ENCODE measurements at places on chromosomes 12 and 14.

DNA sequence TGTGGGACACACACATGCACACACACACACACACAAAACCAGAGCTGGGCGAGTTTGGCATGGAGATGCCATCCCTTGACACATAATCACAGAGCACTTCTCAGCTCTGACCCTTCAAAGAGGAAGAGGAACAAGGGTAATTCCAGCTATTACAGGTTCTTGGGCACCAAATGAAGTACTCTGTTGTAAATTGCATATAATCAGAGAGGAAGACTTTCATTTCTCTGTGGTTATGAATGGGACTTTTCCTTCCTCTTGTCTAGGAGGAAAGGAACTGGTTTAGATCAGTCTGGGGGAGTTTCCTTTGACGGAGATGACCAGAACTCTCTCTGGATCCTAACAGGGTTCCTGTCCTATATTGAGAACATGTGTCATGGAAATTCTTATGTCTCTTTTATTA, 26.4 kb upstream of the FGF6 start:
- no peak for DNase-seq

DNA sequence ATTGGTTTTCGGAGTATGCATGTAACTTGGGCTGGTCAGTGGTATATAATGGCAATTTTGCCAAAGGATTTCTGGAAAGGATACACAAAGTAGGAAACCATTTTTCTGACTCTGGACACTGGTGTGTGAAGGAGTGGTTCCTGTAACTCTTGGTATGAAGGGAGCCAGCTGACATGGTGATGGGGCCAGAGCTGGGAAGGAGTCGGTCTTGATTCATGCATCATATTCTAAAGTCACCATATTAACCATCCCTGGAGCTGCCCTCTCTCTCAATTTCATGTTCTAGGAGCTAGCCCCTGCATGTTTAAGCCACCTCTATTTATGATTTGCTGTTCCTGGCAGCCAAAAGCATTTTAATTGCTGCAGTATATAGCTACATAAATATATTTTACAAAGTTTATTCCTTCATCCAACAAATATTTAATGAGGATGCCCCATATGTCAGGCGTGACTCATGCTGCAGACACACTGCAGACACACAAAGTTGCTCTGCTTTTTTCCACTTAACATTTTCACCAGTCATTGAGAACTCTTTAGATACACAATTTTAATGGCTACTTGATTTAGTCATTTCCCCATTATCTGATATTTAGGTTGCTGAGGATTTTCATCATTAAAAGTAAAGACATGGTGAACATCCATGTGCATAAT, 78.7 kb upstream of the PSMC1 start:
- DNase-seq: no peak

DNA sequence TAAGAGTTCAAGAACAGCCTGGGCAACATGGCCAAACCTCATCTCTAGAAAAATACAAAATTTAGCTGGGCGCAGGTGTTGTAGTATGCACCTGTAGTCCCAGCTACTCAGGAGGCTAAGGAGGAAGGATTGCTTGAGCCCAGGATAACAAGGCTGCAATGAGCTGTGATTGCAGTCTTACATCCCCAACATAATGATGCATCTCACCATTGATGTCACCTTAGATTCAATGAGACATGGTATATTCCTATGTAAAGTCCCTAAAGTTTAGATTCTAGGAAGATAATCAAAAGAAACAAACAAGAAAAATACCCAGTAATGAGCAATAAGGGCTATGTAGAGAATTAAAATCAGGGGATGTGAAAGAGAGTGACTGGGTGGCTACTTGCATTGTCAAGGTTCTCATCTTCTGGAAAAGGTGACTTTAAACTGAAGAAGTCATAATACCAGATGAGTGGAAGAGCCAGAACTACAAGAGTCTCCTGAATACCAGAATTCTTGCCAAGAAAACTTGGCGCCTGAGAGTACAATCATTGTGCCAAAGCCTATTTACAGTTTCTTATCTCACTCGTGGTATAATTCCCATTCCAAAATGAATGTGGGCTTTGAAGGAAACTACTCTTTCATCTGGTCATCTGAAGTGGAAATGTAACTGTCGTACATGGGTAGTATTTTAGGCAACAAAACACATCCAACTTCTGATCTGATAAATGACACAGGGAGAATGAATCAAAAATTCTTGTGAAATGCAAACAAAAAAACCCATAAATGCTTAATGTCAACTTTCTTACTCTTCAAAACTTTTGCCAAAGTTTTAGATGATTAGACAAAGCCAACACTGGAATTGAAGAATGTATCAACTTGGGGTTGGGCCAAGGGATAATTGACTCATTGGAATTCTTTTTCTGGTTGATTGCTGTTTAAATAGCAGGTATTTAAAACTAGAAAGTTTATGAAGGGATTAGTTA, 81.1 kb upstream of the ST8SIA1 start:
- no peak for DNase-seq

DNA sequence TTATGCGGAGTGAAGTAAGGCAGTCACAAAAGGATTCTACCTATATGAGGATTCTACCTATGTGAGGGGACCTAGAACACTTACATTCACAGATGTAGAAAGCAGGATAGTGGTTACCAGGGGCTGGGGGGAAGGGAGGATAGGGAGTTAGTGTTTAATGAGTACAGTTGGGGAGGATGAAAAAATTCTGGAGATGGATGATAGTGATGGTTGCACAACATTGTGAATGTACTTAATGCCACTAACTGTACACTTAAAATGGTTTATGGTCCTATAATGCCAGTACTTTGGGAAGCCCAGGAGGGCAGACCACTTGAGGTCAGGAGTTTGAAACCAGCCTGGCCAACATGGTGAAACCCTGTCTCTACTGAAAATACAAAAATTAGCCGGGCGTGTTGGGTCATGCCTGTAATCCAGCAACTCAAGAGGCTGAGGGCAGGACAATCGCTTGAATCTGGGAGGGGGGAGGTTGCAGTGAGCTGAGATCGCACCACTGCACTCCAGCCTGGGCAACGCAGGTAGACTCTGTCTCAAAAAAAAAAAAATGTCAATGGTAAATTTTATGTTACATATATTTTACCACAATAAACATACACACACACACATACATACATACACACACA, 25.4 kb downstream of the SVOP start:
- DNase-seq: no peak

- DNase-seq: no peak
Observed at GRCh38 chr14:22952418-22952817, 4.5 kb downstream of the HAUS4 start.

Data from activated CD4-positive, alpha-beta T cell treated with anti-CD3 and anti-CD28 coated beads, Interleukin-2, amount 50 U/mL, for 48 hours (primary cell).